ENCODE measurements at places on chromosomes 1 and 21. TPM values are rescaled to one million over a fixed set of nuclear protein-coding genes. Genes with fewer than 3 reads are reported as not detected.
A peak's percentile ranks its signal among the peaks of the same experiment; 100 is the strongest.

DNA sequence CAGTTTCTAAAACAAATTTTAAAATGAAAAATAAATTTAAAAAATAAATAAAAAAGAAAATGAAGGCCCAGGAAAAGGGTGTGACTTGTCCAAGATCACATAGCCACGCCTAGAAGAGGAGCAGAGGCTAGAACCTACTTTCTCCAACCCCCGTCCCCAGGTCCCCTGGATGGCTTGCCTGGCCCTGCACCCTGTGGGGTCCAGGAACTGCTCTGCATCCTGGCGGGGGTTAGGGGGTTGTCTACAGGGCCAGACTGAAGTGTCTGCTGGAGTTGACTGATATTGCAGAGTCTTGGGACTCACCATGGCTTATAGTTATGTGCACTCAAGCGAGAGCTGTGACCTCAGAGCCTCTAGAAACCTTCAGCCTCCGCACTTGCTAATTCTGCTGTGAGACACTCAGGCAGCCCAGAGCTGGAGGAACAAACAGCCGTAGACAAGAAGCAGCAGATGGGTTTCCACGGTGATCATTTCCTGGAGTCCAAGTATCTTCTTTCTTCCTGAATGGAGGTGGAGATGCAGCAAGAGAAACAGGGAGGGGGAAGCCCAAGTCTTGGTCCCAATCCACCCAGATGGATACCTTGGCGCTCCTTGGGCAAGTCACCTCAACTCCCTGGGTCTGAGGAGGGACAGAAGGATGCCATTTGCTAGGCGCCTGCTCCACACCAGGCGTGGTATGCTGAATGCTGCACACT is 5.2 kb upstream of the EXTL1 start:
- no peak for DNase-seq

CACNA1S gene
- total RNA-seq, result not detected

B3GALT2 gene
- total RNA-seq, result 3.7 TPM

DNA sequence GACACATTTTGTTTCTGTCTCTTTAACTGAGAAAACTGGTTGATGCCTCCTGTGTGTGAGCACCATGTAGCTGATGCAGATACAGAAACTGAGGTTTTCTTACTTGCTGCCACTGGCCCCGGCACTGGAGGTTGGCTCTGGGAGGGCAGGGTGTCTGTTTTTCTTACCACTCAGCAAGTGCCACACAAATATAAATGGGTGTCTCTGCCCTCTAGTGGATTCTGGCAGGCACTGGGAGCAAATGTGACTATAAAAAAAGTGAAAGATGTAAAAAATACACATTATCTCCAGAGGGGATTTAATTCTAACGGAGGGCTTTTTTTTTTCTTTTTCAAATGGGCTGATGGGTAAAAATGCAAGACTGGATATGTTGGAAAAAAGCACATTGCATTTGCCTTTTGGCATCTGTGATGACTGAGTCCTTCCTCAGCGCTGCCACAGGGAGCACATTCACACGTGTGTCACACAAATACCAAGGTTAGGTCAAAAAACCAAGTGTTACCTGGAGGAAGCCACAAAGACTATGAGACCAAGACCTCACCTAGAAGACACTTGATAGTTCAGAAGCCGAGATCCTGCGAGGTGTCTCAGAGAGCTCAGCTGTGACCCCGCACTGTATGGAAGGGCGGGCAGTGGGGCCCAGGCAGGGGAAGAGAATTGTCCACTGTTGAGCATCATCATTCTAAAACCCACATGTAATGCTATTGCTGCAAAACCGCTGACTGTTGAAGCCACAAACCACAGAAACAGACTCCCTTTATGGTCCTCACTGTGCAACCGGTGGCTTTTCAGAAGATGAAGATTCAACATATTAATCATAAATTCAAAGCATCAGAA is 18.9 kb downstream of the PGBD2 start:
- DNase-seq, result peak; percentile 67

MATN1 gene
- total RNA-seq, result under 0.01 TPM

GRCh38 chr1:94757931-94758330 is 62.2 kb upstream of the SLC44A3 start:
- DNase-seq, result no peak

NCSTN gene
- total RNA-seq, result 42.1 TPM

- peak; percentile 66 for DNase-seq
Measured at GRCh38 chr1:159900086-159900680, at the start of gene CFAP45. CFAP45 (minus strand) TSS chr1:159900165; CDS start chr1:159900098, 67 bp downstream.

PKLR gene
- under 0.01 TPM for total RNA-seq

GRCh38 chr1:117112047-117112717 is 9.4 kb downstream of the TRIM45 start:
- DNase-seq, result no peak

CELA3B gene
- total RNA-seq, result not detected

DNA sequence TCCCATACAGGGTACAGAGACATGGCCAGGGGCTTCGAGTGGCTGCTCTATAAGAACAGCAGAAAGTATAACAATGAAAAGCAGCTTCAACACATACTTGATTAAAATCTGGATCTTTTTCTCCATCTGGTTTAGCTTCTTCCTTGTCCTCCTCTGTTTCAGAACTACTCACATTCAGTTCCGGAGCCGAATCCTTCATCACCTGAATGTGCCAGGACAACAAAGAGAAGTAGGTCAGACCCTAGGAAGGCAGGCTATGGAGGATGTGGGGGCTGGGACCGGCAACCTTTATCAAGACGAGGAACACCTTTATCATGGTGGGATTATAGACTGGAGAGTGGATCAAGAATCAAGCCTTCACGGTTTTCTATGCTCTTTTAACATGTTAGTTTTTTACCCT is 32.2 kb upstream of the RAP1GAP start:
- no peak for DNase-seq

DNA sequence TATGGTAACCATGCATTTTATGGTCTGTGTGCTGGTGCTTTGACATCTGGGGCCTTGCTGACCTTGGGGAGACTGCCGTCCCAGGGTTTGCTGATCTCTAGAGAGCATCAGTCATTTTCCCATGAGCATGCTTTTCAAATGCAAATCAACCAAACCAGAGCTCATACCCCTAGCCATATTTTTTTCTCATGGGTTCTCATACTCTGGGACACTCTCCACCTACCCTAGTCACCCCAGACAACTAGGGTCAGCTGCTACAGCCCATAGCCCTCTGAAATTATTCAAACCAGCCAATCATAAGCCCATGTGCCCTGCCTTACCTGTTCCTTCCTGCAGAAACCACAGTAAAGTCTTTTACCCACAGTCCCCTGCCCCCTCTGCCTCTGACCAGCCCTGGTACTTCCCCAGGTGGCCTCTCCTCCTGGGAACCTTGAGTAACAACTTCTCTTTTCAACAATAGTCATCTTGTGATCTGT is 132.0 kb downstream of the MAP3K21 start:
- no peak for DNase-seq

GPR52 gene
- 0.99 TPM for total RNA-seq

GRCh38 chr1:241396747-241397681 is 40.0 kb upstream of the RGS7 start:
- peak; percentile 86 for DNase-seq

SEMA6C gene
- total RNA-seq, result 12.7 TPM

AMY1C gene
- not detected for total RNA-seq

DNA sequence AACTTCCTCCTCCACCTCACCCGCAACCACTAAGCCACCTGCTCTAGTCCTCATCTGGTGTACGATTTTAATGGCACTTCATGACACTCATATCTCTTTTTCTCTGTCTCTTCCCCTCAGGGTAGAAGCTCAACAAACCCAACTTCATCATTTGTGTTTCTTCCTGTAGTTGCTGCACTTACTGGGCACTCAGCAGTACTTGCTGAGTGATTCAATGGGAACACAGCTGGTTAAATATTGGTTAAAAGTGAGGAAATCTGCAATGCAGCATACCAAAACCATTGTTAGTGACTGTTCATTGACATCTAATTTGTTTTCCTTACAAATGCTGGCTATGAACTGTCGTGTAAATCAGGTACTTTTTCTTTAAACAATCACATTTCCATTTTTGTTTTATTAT is 541.1 kb upstream of the PRMT6 start:
- DNase-seq, result no peak

GRCh38 chr1:55632058-55632457 is 416.9 kb upstream of the USP24 start:
- DNase-seq, result no peak

- peak; percentile 41 for DNase-seq
Measured at GRCh38 chr1:68051475-68051874, 1.0 kb upstream of the DIRAS3 start.

- no peak for DNase-seq
Measured at GRCh38 chr21:31964692-31965091, 91.9 kb downstream of the HUNK start.

DNA sequence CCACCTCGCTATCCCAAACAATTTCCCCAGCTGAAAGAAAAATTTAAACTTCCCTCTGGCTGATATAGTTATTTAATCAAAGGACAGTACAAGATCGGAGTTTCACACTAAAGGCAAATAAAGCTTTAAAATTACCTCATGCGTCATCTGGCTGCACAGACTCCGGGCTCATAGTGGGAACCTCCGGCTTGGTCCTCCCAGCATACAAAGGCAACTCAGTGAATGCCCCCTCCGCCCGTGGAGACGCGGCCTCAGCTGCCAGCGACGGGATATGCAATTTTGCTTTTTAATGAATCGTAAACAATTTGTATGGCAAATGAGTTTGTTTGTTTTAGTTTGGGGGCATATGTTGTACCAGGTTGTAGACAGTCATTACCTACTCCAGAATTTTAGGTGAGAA is 214.6 kb upstream of the NFIA start:
- DNase-seq, result no peak

- DNase-seq, result peak; percentile 16
Measured at GRCh38 chr1:229694053-229694693, 68.1 kb downstream of the URB2 start.

GRCh38 chr21:27269644-27270043 is 302.8 kb upstream of the ADAMTS5 start:
- no peak for DNase-seq

TSHB gene
- not detected for total RNA-seq

GRCh38 chr1:22876359-22877111 is 96.1 kb downstream of the LACTBL1 start:
- peak; percentile 76 for DNase-seq

GRCh38 chr1:110688514-110688913 is 13.8 kb upstream of the KCNA3 start:
- no peak for DNase-seq
